Activated T-helper 1 cell treated with anti-CD3 and anti-CD28 coated beads, Interleukin-12 subunit alpha, Interleukin-12 subunit beta, Interleukin-2, Interleukin-4 antibody, amounts not matched to agents 30 ng/mL and 10 ng/mL and 1 ng/mL, durations not matched to agents 14 hours and 24 hours and 36 hours (primary cell): ENCODE measurements at places on chromosomes 3 and 15. TPM values are rescaled to one million over a fixed set of nuclear protein-coding genes. Genes with fewer than 3 reads are reported as not detected.

- no peak for DNase-seq
These were observed 125.9 kb downstream of the MYRIP start for GRCh38 chr3:39935261-39935660.

GRCh38 chr3:112504123-112504522, 4.9 kb upstream of the BTLA start:
- no peak for DNase-seq

- DNase-seq: no peak
These were observed 198.9 kb downstream of the ADAMTS9 start for GRCh38 chr3:64488939-64489338.

DNA sequence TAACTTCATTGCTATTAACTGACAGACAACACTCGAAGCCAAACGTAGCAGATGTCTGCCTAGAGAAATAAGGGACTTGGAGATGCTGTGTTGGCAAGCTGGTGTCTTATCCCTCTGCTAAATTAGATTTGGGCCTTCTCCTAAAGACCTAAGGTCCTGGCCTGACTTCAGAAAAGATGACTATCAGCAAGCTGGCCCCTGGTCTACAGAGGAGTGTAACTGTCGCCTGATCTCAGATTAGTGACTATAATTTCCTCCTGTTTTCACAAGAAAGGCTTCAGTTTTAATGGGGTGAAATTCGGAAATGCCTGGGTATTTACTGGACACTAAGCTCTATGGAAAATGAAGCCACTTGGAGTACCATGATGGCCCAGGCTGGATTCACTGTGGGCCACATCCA, 53.1 kb upstream of the SLC7A14 start:
- no peak for DNase-seq

DNA sequence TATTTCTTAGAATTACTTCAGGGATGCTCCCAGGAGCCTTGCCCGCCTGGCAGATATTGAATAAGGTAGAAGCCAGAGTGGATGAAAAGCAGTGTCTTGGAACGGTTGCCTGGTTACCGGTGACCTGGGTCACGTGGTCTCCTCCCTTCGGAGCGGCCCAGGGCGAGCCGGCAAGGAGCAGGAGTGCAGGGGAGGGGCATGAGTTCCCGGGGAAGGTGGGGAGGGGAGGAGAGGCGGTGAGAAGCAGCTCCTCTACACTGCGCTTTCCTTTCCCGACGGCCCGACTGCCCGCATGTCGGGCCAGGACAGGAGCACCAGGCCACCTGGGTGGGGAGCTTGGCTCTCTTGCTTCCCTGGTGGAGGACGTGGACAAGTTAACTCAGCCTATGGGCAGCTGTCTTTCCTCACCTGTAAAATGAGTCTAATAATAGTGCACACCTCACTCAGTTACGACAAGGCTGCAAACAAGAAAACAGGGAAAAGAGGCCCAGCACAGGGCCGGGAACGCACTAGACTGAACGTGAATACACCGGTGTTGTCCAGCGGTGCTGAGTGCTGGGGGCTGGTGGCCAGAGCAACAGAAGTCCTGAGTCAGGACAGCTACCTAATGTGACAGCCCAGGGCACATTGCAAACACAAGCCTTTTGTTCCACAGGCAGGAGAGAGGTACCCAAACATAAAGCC, 198.3 kb downstream of the ADAMTS9 start:
- DNase-seq: no peak

- no peak for DNase-seq
These were observed 19.0 kb upstream of the CSTA start for GRCh38 chr3:122305818-122306621.

DNA sequence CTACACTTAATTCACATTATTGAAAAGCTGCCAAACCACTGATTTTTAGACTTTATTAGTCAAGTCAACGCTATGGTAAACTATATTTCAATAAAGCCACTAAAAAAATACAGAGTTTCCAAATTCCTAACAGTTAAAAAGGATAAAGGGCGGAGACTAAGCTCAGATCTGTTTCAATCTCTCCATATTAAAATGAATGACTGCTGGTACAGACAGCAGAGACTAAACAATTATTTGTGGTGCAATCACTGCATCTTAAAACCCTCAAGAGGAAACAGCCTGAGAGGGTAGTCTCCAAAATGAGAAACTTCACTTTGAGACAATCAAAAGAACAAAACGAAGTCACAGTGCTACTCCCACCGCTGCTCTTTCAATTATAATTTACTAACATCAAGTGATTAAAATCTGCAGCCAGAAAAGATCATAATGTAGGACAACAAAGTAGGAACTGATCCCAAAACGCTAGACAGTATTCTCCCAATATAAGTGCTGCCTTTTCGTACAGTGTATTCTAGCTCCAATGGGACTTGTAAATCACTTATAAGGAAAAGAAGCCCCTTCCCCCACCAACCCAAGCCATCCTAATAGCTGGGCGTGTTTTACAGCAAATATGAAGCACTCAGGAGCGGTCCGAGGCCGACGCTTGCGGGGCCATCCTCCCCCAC, 1.2 kb downstream of the UBP1 start:
- no peak for DNase-seq

- DNase-seq: no peak
These were observed 542 bp upstream of the MEIS2 start for GRCh38 chr15:37100966-37101215.

DNA sequence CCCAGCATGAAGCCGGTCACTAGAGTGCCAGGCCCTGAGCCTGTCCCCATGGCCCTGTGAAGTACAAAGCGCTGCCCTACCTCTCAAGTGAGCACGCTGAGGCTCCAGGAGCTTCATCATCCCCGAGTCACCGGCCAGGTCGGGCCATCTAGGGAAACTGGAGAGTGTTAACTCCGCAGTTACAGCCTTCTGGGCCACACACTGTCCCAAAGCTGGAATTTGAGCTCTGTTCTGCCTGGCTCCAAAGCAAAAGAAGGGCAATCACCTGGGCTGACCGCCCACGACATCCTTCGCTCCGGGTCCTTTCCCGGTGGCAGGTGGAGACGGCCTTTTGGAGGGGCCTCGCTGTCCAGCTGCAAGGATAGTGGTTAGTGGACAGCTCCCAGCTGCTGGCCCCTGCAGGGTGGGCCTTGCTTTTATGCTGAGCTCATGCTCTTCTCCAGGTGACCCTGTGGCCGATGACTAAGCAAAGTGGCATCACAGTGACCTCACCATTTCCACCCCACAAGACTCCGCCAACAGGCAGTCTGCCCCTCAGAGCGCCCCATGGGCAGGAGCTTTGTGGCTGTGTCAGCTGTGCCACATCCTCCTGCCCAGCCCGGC, 3.5 kb upstream of the MUC4 start:
- no peak for DNase-seq

DNA sequence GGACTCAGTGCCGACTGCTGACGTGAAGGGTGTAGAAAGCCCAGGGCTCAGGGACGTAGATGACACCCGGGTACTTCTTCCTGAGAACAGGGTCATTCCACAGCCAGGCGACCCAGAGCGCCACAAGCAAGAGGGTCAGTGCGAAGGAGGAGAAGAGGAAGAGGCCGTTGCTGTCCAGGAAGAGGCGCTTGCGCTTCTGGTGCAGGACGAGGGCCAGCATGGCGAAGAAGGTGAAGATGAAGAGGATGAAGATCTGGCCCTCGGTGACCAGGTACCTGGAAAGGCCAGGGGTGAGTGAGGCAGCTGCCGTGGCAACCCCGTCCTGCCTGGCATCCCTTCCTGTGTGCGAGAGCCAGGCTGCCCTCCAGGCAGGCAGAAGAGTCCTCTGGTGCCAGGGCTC, 3.0 kb upstream of the CALML4 start:
- no peak for DNase-seq

- no peak for DNase-seq
These were observed 163.3 kb upstream of the THRB start for GRCh38 chr3:24657870-24658510.

DNA sequence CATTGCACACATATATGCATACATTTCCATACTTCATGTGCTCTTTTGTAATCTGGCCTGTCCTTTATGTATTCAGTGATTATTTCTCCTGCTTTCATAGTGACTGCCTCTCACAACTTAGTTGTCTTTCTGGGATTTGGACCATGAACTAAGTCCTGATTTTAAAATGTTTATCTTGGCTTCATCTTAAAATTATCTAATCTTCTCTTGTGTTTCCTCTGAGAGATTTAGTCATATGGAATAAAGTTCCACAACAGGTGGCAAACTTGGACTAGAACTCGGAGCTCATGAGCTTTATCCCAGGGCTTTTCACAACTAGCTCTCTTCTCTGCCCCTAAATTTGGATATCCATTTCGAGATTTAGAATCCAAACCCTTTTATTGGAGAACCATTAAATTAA, 44.3 kb downstream of the U2SURP start:
- DNase-seq: no peak

DNA sequence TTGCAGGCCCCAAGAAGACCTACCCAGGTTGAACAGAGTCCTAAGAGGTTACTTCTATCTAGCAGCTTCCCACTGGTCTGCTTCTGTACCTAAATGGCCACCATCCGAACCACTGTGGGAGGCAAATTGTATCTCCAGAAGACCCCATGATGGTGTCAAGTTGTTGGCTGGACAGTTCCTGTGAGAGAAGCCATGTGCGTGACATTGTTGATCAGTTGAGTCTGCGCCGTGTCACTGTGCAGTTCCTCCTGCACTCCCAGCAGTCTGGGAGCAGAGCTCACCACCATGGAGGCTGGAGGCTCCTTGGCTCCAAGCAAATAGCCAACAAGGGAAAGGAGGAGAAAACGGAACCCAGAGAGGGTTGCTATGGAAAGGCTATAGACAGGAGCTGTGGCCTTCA, 7.5 kb upstream of the CYP1A1 start:
- no peak for DNase-seq

DNA sequence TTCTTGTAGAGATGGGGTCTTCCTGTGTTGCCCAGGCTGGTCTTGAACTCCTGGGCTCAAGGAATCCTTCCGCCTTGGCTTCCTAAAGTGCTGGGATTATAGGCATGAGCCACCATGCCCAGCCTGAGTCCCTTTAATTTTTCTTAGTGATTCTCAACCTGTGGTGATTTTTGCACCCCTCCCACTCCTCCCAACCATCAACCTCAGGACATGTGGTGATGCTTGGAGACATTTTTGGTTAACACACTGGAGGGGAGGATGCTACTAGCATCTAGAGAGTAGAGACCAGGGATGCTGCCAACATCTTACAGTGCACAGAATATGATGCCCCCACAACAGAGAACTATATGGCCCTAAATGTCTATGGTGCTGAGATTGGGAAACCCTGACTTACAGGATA, 83.0 kb upstream of the LMOD3 start:
- no peak for DNase-seq

DNA sequence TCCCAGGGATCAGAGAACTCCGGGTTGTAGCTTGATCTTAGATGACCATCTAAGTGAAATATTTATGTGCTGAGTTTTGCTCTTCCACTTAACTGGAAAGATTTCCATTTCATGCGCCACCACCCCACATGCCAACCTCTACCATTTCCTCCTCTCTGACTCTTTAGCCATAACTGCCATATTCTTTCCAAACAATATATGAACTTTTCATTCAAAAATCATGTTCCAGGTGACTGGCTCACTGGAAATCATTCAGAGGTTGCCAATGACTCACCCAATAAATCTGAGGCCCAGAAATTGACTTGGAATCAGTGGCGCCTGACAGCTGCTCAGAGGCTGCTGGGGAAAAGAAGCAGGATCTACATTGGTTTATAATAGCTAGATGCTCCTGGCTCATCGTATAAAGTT, 31.6 kb upstream of the FAM174B start:
- DNase-seq: no peak

DNA sequence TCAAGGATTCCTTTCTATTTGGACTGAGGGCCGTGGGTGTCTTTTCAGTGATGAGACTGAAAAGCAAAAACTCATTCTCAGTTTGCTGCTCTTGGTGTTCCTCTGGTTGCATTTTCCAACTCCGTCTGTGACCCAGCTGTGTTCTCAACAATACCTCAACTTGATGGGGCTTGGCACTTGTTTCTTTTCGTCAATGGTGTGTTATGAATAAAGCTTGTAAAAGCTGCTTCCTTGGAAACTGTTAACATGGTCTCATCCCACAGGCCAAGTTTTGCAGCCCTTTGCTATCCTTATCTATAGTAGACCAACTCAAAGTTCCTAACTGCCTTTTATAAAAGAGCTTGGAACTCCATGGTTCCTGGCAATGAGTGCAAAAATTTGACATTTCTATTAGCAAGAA, 142.5 kb upstream of the UBE2E1 start:
- no peak for DNase-seq

DNA sequence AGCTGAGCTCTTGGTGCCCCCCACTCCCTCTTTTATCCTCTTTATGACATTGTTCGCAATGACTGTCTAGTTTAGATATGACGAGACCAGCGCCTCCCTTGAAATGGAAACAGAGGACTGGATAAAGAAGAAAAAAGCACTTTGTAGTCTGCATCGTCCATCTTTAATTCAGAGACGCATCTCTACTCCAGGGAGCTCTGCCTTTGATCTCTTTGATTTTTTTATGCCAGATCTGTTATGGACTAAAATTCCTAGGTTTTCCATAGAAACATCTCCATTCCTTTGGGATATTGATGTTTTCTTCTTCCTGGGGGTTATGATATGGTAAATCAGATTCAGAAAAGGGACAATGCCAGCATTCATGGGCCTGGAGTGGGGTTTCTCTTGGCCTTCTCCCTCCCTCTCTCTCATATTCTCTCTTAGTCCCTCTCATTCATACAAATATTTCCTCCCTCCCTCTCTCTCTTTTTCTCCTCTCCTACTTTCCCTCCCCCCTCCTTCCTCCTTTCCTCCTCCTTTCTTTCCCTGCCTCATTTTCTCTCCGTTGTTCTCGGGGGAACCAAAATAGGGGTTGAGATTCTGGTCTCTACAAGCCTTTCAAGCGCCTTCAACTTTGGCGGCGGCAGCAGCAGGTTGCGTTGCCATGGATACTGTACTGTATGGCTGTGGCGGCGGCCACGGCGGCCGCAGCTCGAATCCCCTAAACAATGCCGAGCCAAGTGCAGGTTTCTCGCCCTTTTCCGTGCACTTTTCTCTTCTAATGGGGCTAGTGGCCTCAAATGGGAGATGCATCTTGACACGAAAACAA, 45.5 kb downstream of the ZIC4 start:
- DNase-seq: no peak

GRCh38 chr3:139523718-139524117, 15.8 kb downstream of the RBP1 start:
- DNase-seq: no peak

- no peak for DNase-seq
These were observed 25.6 kb downstream of the APBA2 start for GRCh38 chr15:28911310-28911931.

GRCh38 chr15:29871401-29871800, 49.1 kb upstream of the TJP1 start:
- DNase-seq: no peak

The CHAC1 gene
- 11.7 and 12.4 TPM in 2 replicates for total RNA-seq

The CFAP100 gene
- total RNA-seq: not detected in 2 replicates

The MCTP2 gene
- 93.2 and 96.0 TPM in 2 replicates for total RNA-seq

The HEXA gene
- 55.7 and 61.0 TPM in 2 replicates for total RNA-seq
